Ascending aorta (tissue), 2 donors: ENCODE measurements at places on chromosomes 3 and 15. TPM values are rescaled to one million over a fixed set of nuclear protein-coding genes. Genes with fewer than 3 reads are reported as not detected.

GRCh38 chr3:35223632-35224394, 415.5 kb upstream of the ARPP21 start:
- no peaks in the 10 kb centered on the region for H3K4me1 ChIP-seq
- H3K27me3 ChIP-seq: no peaks in the 10 kb centered on the region
- H3K36me3 ChIP-seq: no peaks in the 10 kb centered on the region
- H3K27ac ChIP-seq: no peak overlapping the region
- DNase-seq: no peak

- no peak for DNase-seq
- no peak overlapping the region for H3K27ac ChIP-seq
- no peaks in the 10 kb centered on the region for H3K27me3 ChIP-seq
- H3K4me1 ChIP-seq: no peaks in the 10 kb centered on the region
- no peaks in the 10 kb centered on the region for H3K36me3 ChIP-seq
Measured at GRCh38 chr3:61615643-61616042, 54.3 kb downstream of the PTPRG start.

- H3K4me1 ChIP-seq: no peaks in the 10 kb centered on the region
- H3K27me3 ChIP-seq: no peaks in the 10 kb centered on the region
- no peaks in the 10 kb centered on the region for H3K36me3 ChIP-seq
- no peak overlapping the region for H3K27ac ChIP-seq
- no peak for DNase-seq
Measured at GRCh38 chr15:67331676-67332075, 77.1 kb downstream of the IQCH start.

RHO gene
- not detected for total RNA-seq

- H3K27ac ChIP-seq: no peak overlapping the region
- DNase-seq: no peak
- no peak overlapping the region for H3K4me3 ChIP-seq
Measured at GRCh38 chr15:80660119-80660518, 35.0 kb upstream of the ABHD17C start.

GRCh38 chr3:70982284-70982683, 601.2 kb downstream of the FOXP1 start:
- H3K4me1 ChIP-seq: peaks cover 56% of the 10 kb centered on the region
- H3K4me3 ChIP-seq: peak overlapping the region; percentile 37

- H3K27ac ChIP-seq: no peak overlapping the region
- no peak overlapping the region for H3K4me3 ChIP-seq
- H3K27me3 ChIP-seq: no peaks in the 10 kb centered on the region
- H3K36me3 ChIP-seq: no peaks in the 10 kb centered on the region
- H3K4me1 ChIP-seq: peaks cover 4% of the 10 kb centered on the region
Measured at GRCh38 chr15:76056931-76057330, 2.9 kb upstream of the TMEM266 start.
